ENCODE measurements at places on chromosomes 1 and 21. TPM values are rescaled to one million over a fixed set of nuclear protein-coding genes. Genes with fewer than 3 reads are reported as not detected.
A peak's percentile ranks its signal among the peaks of the same experiment; 100 is the strongest.

DNA sequence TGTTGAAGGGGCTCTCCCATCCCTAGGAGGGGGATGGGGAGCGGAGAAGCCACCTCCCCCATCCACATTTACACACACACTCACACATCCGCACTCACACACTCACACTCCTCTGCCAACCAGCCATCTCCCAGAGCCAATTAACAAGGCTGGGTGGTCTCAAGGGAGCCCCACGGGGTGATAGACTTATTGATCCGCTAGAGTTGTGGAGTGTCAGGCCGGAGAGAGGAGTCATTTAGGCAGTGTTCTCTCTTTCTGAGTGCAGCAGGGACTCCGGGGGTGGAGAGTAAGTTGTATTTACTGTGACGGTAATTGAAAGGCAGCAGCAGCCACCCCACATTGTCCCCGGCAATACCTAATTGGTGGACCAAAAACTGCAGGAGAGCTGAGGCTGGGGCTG is 61.6 kb downstream of the KLHDC7A start:
- no peak for DNase-seq

GRCh38 chr1:39214021-39214713 is 9.7 kb downstream of the MACF1 start:
- DNase-seq, result no peak

- no peak for DNase-seq
These were observed 35.7 kb downstream of the C1orf216 start for GRCh38 chr1:35683012-35683411.

TBX15 gene
- total RNA-seq, result 0.15 TPM

GRCh38 chr1:50208756-50209155 is 100.0 kb downstream of the ELAVL4 start:
- DNase-seq, result no peak

MYOG gene
- total RNA-seq, result not detected

DNA sequence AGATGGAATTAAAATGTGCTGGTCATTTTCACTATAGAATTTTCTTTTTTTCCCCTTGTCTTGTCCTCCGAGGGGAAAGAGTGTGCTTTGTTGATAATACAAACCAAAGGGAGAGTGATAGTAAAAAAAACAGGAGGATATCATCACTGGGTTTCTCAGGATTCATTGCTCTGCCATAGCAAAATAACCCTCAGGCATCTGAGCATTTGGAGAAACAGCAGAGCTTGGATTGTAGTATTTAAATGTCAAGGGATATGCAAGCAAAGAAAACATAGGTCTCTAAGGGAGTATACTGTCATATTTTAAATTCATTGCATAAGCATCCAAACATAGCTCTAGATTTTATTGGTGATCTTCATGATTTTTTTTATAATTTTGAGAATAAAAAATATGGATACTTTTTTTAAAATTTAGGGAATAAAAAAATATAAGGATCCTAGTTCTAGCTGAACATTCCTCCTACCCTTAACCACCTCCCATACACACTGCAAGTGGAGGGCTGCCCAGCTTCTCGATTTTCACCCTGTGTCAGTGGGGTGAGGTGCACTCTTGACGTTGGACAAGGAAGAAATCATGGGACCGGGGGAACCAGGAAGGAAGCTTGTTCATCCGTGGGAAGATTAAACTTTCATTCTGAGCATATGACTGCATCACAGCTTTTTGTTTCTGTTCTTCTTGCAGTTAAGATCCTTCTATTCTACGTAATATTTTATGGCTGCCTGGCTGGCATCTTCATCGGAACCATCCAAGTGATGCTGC is 4.4 kb downstream of the ATP1B1 start:
- DNase-seq, result no peak

GRCh38 chr1:246533371-246533905 is 26.4 kb upstream of the SMYD3 start:
- no peak for DNase-seq

- DNase-seq, result peak; percentile 41
These were observed 11.5 kb upstream of the PSRC1 start for GRCh38 chr1:109294481-109294880.

Data from B cell (primary cell).